ENCODE measurements at places on chromosomes 11 and 22.

DNA sequence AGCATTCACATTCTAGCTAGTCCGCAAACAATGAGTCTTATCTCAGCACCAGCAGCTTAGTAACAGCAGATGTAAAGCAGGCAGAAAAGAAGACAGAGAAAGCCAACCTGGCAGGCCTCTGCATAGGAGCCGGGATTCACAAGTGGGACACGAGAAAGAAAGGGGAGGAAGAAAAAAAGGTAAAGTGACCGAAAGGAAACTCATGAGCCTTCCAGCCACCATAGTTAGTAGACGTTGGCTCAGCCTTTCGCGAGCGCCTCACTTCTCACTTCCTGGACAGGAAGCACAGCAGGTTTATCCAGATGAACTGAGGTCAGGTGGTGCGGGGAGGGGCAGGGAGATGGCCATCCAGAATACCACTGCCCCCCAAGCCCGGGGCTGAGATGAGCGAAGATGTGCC is 19.7 kb upstream of the KAT5 start:
- DNase-seq: no peak

DNA sequence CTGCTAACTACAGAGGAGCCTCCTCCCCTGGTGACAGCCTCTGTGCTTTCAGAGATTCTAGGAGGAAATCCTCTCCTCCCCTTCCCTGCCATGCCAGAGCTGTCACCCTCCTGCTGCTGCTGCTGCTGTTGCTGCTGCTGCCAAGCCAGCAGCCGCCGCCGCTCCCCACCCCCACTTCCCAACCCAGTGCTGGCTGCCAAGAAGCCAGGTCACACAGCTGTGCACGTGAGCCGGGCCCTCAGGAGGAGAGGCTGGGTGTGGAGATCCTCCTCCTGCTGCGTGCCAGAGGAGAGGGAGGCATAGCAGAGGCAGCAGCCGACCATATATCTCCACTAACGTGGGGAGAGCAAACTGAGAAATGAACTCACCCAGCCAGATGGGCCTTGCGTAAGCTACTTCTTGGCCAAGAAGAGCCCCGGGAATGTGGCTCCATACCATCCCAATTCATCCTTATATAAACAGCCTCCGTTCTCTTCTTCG is 12.4 kb downstream of the CRY2 start:
- DNase-seq: no peak

DNA sequence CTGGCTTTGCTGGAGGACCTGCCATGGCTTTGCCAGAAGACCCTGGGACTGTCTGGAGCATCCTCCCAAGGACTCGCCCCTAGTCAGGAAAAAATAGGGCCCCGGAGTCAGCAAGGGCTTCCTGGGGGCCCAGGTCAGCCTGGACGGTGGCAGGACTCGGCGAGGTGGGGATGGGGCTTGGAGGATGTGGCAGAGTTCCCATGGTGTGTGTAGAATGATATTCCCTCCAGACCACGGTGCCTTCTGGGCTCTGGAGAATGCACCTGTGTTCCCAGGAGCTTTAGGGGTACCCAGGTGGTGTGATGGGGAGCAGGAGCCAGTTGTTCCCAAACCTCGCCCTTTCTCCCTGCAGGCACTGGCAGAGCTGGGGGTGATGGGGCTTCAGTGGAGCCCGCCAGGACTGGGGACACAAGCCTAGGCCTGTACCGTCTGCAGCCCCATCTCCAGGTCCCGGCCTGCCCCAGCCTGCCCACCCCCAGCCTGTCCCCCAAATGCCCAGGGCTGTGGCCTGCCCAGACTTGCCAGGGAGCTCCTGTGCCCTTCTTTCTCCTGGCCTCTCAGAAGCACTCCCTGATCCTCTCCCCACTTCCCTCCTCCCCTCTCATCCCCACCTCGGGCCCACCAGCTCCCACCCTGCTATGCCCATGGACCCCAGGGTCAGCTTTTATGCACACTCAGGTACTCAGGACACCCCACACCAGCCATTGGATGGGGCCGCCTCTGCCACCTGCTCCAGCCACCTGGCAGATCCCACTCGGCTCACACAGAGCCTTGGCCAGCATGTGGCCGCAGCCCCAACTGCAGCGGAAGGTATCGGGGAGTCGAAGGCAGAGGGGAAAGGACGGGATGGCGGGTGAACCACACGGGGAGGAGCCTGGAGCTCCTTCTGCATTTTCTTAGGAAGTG is 82.1 kb downstream of the CDKN1C start:
- DNase-seq: peak; percentile 15

DNA sequence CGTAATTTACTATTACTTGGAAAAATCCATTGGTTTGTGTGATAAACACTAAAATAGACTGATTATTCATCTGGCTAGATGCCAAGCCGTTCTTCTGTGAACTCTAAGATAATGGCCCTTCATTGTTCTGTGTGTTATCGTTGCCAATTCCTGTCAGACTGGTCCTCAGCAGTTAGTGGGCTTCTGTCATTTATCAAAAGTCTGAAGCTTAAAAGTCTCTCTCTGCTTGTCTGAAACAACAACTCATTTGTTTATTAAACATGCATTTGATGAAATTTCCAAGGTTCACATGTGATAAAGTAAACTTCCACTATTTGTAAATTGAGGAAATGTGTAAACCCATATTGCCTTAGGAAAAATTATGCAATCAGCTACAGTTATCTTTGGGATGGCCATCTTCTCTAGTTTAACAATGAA is 21.1 kb upstream of the RDX start:
- DNase-seq: no peak

DNA sequence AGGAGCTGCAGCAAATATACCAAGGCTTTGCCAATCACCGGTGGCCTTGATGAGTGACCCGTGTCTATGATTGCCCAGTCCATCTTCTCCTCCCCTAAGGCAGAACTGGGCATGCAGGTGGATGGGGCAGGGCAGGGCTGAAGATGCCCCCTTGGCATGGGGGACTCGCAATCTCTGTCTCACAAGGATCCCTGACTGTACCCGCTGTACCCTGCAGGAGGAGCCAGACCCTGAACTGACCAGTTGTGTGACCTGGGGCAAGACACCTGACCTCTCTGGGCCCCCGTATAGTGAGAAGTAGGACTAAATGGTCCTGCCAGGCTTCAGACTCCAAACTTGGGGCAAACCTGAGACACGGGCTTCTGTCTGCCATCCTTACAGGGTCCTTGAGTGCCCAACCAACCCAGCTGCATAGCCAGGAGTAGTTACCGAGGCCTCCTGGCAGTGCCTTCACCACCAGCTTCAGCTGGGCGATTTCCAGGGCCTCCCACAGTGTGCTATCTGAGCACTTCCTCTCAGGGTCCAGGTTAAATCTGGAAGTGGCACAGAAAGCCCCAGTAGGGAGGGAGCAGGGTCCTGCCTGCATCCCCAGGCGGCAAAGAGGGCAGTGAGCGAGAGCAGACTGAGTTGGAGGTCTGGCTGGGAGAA is 6.4 kb upstream of the KCNJ11 start:
- no peak for DNase-seq

- peak; percentile 47 for DNase-seq
Measured at GRCh38 chr11:11848891-11849746, 7.3 kb downstream of the USP47 start.

DNA sequence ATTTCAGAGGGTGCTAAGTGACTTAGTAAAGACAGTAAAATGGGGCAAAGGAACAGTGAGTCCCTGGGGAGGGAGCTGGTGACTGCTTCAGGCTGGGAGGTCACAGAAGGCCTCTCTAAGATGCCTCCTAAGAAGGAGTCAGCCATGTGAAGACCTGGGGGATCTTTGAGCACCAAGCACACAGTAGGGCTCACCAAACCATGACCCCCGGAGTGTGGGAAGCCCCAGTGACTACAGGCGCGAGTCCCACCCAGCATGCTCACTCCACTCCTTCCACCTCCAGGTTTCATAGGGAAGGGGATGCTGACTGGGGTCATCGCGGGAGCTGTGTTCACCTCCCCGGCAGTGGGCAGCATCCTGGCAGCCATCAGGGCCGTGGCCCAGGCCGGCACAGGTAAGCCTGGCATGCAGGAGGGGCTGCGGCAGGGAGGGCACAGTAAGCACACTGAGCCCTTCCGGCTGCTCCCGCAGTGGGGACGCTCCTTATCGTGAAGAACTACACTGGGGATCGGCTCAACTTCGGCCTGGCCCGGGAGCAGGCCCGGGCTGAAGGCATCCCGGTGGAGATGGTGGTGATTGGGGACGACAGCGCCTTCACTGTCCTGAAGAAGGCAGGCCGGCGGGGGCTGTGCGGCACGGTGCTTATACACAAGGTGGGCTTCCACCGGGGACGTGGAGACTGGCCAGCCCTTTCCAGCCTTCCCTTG is 5.9 kb downstream of the TKFC start:
- no peak for DNase-seq

GRCh38 chr22:39150848-39151215 is 1.6 kb downstream of the CBX7 start:
- peak; percentile 30 for DNase-seq

- DNase-seq: no peak
Measured at GRCh38 chr11:123381149-123381548, 48.9 kb upstream of the GRAMD1B start.

GRCh38 chr11:69293087-69293486 is 868 bp upstream of the MYEOV start:
- no peak for DNase-seq

DNA sequence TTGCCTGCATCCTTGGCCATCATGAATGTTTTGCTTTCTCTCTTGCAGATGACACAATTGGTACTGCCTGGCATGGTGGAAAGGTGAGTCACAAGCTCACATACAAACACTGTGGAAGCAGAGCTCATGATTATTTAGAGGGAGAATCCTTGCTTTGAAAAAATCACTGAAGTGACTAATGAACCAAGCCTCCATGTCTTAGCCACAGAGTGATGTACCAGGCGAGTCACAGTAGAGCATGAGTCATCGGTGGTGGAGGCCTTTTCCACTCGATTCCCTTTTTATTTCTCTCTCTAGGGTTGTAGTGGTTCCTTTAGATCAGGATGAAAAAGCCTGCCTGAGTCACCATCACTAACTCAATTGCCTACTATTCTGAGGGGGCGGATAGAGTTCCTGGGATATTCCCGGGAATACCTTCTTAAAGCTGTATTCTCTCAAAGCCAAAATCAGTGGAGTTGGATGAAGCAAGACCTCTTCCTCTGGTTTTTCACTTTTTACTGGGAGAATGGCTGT is 49.6 kb upstream of the ALKBH3 start:
- no peak for DNase-seq

- no peak for DNase-seq
Measured at GRCh38 chr11:128294671-128295050, 292.7 kb downstream of the ETS1 start.

DNA sequence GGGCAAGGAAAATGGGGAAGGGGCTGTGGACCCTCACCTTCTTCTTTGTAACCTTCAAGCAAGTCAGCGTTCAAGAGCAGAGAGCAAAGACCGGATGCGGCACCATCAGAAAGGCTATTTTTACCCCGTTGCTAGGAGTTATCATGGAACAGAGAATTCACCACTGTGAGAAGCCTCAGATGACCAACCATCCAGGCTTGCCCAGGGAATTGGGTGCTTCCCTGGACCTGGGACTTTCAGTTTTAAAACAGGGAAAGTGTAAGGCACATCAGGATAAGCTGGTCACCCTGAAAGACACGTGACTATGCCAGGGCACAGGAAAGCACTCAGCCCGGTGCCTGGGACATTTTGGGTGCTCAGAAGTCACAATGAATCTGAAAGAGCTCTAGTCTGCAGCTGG is 10.4 kb downstream of the GALNT18 start:
- no peak for DNase-seq

- DNase-seq: no peak
Measured at GRCh38 chr22:43345356-43345755, 2.2 kb upstream of the SCUBE1 start.

- no peak for DNase-seq
Measured at GRCh38 chr11:75425422-75425821, 7.6 kb downstream of the KLHL35 start.

DNA sequence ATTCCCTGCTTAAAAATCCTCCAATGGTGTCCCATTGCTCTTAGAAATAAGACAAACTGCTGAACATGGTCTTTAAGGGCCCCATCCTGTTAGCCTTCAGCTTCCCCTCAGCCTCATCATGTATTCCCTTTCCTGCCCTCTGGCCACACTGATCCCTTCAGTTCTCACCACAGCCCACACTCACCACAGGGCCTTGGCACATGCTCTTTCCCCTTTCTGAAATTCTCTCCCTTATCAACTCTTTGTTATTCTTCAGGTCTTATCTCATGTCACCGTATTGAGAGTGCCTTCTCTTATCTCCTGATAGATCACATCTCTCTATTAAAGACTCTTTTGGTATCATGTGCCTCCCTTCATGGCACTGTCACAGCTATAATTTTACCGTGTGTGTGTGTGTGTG is 167.8 kb upstream of the MPPED2 start:
- no peak for DNase-seq

DNA sequence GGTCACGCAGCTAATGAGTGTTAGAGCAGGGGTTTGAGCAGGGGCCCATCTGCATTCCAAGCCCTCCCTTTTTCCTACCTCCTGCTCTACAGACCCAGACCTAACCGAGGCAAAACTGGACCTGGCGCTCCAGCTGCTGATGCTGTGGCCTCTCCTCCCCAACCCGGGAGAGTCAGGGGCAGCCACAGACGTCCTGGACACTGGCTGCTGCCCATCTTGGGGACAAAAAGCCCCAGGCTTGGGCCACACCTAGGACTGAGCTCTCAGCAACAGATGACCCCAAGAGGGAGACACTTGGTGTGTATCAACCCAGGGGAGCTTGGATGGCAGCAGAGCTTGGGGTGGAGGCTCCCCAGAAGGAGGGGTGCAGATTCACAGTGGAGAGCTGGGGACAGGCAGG is 172.6 kb downstream of the ST3GAL4 start:
- no peak for DNase-seq

DNA sequence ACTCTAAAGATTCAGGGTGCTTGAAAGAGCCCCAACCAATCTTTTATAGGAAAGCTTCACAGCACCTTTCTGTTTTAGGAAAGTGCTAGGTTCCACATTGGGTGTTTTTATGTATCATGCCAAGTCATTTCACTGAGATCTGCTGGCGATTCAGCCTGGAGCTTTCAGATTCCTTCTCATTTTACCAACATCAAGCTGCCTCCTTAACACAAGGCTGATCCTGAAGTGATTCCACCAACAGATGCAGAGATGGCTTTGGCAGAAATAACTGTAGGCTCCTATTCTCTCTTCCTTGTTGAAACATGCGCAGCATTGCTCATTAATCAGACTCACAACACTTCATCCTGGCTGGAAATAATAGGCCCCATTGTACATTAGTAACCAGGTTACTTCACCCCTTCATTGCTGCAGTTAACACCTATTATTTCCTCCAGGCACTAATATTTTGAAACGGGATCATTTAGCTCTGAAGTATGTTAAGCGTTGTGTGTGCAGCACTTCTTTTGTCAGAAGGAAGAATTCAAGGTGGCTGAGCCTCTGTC is 89.0 kb downstream of the OPCML start:
- no peak for DNase-seq
